ENCODE measurements at places on chromosomes 3 and 15.

GRCh38 chr3:103818398-103818797 is 1383.6 kb downstream of the ZPLD1 start:
- no peak for DNase-seq

DNA sequence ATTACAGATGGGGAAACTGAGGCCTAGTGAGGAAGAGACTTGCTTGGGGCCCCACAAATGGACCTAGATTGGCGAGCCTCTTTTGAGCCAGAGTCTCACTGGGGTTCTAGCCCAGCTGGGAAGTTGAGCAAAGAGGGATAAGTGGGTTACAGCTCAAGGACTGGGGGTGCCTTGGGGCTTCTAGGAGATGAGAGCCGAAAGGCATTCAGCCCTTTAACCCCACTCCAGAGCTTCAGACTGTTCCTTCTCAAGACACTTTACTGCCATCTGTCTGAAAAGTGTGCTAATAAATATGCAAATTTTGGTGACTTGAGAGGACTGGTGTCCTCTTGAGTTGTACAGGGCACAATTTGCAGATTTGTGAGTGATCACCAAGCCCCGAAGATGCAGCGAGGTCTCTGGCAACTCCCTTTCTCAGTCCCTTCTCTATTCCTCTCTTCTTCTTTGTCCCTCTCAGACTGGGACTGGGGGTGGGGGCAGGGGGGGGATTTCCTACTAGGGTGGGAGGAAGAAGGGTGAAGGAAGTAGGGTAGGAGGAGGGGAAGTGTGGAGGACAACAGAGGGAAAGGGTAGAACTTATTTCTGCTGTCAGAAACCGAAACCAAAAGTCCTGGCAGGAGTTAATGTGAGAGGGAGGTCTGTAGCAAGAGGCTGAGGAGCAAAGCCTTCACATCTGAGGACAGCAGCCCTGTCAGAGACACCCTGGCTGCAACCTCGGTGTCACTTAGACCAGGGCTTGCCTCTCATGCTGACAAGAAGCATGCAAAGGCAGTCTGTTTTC is 16.2 kb upstream of the ANKDD1A start:
- DNase-seq, result peak; percentile 39

DNA sequence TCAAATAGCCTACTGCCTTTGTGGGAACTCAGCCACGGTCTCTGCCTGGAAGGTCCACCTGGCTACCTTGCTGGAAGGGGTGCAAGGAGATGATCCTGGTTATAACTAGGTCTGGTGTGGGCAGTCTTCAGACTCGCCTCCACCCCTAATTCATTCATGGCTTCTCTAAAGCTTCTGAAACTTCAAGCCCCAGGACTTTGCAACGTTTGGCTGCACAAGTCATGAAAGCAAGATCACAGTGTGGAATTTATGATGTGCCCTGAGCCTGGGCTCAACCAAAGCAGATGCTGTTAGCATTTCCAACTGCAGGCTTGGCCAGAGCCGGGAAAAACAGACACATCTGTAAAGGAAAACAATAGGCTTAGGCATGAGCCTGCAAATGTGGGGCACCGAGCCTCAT is 200.4 kb upstream of the WNT5A start:
- DNase-seq, result no peak

DNA sequence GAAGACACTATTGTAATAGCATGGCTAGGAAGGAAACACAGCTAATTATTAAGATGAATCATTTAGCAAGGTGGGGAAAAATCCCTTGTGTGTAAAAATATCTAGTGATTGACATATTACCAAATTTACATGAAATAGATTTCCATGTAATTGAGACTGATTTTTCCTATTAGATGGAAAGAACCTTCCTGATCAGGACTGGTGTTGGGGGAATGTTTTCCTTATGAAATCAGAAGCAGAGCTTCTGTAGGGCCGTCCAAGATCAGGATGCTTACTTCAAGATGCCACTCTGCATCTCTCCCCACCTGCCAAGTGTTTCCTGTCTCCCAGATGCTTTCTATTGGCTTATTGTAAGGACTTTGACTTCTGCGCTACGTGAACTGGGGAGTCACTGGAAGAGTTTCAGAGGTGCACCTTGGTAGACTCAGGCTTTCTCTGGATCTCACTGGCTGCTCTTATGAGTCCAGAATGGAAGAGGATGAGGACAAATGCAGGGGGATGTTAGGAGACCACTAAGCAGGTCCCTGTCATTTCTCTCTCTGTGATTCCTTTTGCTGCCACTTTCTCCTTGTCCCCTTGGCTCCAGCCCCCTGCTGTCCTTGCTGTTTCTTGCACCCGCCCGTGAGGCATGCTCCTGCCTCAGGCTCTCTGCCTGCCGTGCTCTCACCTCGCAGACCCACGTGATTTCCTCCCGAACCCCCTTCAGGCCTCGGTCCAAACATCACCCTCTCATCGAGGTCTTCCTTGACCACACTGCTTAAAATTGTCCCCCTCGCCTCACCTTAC is 30.1 kb downstream of the BTD start:
- DNase-seq, result no peak

DNA sequence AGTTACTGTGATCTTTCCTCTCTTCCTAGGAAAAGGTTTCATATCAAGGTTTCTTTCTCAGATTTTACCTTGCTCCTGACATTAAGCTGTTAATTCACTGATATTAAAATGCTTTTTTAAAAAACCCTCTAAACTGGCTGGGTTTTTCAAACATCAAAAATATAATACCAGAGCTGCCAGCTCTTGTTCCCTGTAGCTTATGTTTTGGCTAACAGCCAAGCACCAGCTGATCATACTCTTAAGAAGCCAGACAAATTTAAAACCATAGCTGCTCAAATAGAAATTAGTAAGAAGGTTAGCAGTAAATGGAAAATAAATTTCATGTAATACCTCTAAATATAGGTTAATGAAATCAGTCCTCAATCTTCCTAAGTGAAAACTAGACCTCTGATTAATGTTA is 657.5 kb downstream of the GRM7 start:
- no peak for DNase-seq

- DNase-seq, result peak; percentile 50
These were observed 17.5 kb downstream of the CIDEC start for GRCh38 chr3:9862391-9863057.

- no peak for DNase-seq
These were observed 421.3 kb downstream of the PYDC2 start for GRCh38 chr3:191882289-191882688.

GRCh38 chr3:31896026-31896425 is 85.0 kb downstream of the OSBPL10 start:
- no peak for DNase-seq

- no peak for DNase-seq
These were observed 293.8 kb downstream of the PTPRG start for GRCh38 chr3:61855211-61855610.

GRCh38 chr15:90664650-90665287 is 52.4 kb upstream of the BLM start:
- DNase-seq, result no peak

GRCh38 chr3:24476871-24477656 is 17.6 kb downstream of the THRB start:
- no peak for DNase-seq

GRCh38 chr3:123634149-123635051 is 49.5 kb upstream of the HACD2 start:
- DNase-seq, result no peak

GRCh38 chr15:99137877-99138276 is 33.0 kb downstream of the SYNM start:
- no peak for DNase-seq

DNA sequence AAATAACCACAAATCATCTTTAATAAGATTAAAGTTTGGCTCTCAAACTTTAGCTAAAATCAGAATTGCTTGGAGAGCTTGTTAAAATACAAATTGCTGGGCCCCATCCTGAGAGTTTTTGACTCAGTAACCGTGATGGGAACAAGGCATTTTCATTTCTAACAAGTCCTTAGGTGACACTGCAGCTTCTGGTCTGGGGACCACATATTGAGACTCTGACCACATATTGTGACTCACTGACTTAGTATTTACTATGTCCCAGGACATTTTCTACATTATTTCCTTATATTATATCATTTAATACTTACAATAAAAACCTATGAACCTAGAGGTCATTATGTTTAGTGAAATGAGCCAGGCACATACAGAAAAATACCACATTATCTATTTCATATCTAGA is 164.5 kb downstream of the ZMAT3 start:
- DNase-seq, result no peak

DNA sequence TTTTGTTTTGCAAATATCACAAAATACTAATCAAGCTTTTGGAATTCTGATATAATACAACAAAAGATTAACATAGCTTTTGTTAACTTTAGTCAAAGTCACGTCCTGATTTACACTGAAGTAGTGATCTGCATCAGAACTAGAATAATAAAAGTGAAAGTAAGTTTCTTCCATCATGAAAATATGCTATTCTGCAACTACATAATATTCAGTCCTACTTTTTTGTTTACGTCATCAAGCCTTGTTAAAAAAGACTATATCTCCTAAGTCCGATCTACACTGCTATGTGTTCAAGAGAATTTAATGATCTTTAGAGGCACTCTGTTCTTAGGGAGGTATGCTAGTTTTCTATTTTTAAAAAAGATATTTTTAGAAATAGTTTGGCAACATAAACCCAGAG is 330.1 kb downstream of the ARPP21 start:
- no peak for DNase-seq
